ENCODE measurements at places on chromosomes 12 and 14.
A peak's percentile ranks its signal among the peaks of the same experiment; 100 is the strongest.

- no peak for DNase-seq
Observed at GRCh38 chr14:26974965-26975364, 377.1 kb upstream of the NOVA1 start.

DNA sequence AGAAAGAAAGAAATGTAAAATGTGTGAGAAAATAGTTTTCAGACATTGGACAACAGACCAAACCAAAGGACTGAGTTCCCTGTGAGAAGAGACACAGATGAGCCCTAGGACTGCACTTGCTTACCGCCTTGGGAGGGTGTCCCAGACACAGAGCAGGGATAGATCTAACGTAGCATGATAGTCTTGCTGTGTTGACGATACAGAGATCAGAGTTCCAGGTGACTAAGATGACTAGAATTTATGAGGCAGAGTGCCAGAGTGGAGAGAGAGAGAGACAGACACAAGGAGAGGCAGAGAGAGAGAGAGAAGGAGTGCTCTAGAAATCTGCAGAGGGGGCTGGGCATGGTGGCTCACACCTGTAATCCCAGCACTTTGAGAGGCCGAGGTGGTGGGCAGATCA, 148.2 kb upstream of the LMNTD1 start:
- no peak for DNase-seq

GRCh38 chr12:64253356-64253755, 31.3 kb upstream of the KICS2 start:
- DNase-seq, result no peak

GRCh38 chr12:93426412-93426805, 15.3 kb downstream of the UBE2N start:
- no peak for DNase-seq

DNA sequence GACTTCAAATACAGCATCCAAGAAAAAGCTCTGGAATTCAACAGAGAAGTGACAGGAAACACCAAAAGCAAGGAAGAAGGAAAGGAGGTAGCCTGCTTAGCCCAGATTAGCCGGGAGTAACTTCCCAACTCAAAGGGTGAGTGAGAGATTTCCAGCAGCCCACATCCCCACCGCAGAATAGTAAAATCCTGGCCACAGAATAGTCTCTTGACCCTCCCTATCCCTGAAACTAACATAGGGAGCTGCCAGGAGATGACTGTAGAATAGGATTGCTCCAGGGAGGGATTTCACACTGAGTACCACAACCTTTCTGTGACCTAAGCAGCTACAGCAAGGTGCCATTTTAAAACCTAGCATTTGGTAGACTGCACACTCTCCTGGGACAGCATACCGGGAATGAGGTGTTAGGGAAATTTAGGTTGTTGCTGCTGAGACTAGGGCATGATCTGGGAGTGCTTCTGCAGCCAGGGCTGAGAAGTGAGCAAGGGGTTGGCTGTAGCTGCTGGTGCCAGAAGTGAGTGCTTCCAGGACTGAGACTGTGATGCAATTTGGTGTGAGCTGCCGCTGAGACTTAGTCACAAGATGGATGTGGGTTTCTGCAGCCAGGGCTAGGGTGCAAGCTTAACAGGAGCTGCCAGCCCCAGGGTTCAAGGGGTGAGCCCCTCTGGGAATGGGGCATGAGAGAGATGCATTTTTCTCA, 66.0 kb downstream of the TMTC3 start:
- no peak for DNase-seq

- no peak for DNase-seq
Observed at GRCh38 chr14:32203928-32204357, 874 bp upstream of the RNU6-8 start.

- no peak for DNase-seq
Observed at GRCh38 chr12:88144037-88144436, 1.9 kb downstream of the TMTC3 start.

GRCh38 chr14:85451421-85451820, 78.5 kb upstream of the FLRT2 start:
- no peak for DNase-seq

DNA sequence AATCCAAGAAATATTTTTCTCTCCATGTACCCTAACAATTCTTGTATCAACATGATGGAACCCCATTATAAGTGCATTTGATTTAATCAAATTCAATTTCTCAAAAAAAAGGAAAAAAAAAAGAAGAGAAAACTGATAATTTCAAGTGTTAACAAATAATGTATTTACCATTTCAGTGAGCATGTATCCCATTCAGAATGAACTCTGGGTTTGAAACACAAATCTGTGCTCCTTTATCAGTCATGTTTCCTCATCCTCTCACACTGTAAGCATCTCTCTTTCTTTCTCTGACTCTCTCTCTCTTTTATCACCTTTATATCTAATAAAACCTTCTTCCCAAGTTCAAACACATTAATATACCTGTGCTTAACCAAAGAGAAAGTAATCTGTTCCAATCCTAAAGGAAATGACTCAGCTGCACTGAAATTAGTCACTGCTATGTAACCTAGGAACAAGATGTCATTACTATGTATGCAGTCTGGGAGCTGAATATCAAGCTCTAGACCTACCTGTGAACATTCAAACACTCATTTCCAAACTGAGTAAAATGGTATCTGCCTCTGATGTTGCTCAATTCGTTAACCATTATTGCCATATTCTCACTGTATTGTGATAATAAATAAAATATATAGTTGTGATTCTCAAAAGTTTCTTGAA, 135.0 kb upstream of the LRIG3 start:
- DNase-seq, result no peak

DNA sequence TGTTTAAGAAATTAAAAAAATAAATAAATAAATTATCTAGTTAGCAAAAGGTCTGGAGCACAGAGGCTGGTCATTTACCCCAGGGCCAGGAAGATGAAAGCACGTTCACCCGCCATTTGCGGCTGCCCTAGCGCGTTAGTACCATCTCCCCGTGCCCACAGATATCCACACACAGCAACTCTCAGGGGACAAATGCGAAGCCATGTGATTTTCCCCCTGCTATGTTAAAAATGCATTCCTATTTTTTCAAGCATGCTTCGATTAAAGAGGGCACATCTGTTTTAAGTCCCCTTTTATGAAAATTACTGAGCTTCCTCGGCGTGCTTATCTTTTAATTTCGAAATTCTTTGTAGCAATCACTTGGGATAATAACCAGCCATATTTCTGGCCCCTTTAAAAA, 56.9 kb upstream of the PIWIL1 start:
- no peak for DNase-seq

- no peak for DNase-seq
Observed at GRCh38 chr12:47214001-47214619, 134.4 kb upstream of the AMIGO2 start.

GRCh38 chr14:97077253-97077653, 280.1 kb downstream of the VRK1 start:
- peak; percentile 82 for DNase-seq

GRCh38 chr12:50533971-50534370, 29.2 kb downstream of the DIP2B start:
- DNase-seq, result no peak

DNA sequence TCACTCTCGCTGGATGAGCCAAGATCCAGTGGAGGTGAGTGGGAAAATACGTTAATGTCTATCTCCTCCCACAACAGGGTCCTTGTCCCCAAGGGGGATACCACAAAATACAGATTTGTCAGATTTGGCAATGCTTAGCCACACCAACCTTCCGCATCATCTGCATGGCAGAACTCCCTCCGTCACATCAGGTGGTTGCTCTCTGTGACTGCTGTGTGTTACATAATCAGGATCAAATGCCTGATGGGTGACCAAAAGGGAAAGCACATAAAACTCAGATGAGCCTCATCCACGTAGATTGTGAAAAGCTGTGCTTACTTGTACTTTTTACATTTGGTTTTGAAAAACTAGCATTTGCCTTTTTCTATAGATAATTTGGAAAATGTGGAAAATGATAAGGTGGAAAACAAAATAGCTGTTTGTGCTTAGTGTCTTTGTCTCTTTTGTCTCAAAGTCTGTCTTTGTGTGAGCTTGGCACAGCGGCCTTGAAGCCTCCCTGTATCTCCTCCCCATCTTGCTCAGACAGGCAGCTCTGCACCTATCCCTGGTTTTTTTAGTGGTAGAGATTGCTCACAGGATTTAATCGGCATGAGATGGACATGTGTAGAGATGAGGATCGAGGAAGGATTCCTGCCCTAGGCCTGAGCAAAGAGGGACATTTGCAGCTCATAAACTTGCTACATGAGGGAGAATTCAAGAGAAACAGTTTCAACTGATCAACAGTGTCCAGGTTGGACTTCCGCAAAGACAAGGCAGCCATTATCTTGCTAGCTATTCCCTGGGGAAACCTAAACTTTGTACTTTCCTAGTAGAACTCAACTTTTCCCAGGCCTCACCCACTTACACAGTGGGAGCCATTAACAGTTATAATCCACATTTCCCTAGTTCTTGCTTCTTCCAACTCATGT, 3.6 kb upstream of the FGF6 start:
- no peak for DNase-seq

DNA sequence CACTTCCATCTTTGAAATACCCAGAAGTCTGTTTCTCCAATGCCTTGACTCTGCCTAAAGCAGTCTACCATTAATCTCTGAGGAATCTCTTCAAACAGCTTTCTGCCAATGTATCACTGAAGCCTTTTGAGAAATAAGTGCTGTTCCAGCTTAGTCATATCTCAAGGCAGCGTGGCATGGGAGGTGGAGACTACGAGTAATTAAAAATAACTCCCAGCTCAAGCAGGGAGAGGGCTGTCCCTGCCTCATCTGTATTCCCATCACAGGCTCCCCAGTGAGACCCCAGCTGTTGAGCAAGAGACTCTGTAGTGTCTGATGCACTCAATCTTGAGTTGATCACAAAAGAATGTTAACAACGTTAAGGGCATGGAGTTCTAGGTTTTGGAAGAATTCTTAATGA, 700.6 kb downstream of the DIO2 start:
- DNase-seq, result no peak

All from CD14-positive monocyte (primary cell).